Ureter (tissue), 1 donor: ENCODE measurements at places on chromosomes 16 and 17. TPM values are rescaled to one million over a fixed set of nuclear protein-coding genes. Genes with fewer than 3 reads are reported as not detected.

- DNase-seq: no peak
These were observed 115.7 kb upstream of the IRX3 start for GRCh38 chr16:54402270-54402669.

DNA sequence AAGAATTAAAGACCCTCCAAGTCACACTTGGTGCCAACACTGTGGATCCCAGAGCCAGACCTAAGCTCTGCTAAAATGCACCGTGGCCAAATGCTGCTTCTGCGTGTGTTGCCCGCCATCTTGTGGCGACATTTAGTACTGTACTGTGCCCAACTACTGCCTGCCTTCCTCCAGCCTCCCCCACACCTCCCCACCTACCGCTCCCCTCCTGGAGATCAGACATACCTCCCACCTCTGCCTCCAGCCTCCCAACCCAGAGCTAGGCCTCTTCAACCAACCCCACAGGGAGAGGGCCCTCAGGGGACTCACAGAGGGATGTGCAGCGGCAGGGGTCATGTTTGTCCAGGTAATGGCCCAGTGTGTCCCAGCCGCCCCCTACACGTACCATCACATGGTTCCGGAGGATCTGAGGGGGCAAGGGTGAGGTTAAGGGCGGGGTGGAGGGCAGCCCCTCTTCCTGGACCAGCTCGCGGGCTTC is 5.5 kb downstream of the GAS2L2 start:
- DNase-seq: peak; percentile 81

- DNase-seq: no peak
These were observed 169.8 kb downstream of the ABCC12 start for GRCh38 chr16:47986031-47986430.

GRCh38 chr16:730666-731509 is 4.0 kb downstream of the HAGHL start:
- DNase-seq: no peak

GRCh38 chr16:66525396-66526180 is 24.3 kb downstream of the TK2 start:
- DNase-seq: no peak

- no peak for DNase-seq
These were observed 85.2 kb downstream of the SPAG9 start for GRCh38 chr17:51035431-51035830.

DNA sequence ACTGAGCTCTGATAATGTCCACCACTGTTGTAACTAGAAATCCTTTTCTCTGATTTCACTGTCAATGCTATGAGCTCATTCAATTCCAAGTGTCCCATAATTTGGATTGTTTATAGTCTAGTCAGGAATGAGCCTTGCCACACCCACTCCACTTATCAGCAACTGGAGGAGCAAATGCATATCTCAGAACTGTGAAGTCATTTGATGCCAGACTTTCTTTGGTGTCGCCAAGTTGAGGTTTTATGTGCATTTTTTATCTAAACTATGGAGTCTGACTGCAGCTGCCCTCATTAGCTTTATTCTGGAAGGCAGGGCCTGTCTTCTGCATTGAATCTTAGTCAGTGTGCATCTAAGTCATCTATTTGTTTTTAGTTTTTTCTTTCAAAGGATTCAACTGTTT is 361.3 kb downstream of the PMP22 start:
- no peak for DNase-seq

DNA sequence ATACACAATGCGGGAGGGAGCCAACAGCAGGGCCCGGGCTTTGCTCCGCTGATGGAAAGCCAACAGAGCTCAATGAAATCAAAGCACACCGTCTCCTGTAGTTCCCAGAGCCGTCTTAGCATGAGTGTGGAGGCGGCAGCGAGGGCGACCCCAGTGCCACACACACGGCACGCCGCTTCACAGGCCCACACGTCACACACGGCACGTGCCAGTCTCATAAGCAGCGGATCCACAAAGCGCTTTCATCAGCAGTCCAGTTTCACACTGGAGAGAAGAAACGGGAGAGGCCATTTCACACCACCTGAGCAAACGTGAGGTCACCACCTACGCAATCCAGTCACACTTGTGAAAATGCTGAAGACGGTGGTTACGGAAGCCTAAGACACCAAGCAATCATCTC is 34.8 kb downstream of the CYB5D2 start:
- DNase-seq: no peak

DNA sequence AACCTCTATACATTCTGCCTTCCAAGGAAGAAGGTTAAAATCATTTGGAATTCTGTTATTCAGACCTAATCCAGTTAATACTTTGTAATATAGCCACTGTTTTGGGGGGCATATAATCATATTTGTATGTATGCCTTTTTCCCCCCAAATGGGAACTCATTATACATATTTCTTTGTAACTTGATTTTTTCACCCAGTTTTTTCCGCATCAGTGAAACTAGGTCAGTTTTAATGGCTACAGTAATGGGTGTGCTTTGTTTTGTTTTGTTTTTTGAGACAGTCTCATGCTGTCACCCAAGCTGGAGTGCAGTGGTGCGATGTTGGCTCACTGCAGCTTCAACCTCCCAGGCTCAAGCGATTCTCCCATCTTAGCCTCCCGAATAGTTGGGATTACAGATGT is 54.9 kb downstream of the WWP2 start:
- no peak for DNase-seq

GRCh38 chr17:3827124-3827773 is 18.8 kb downstream of the NCBP3 start:
- no peak for DNase-seq

GRCh38 chr17:80956321-80957190 is 35.1 kb upstream of the CHMP6 start:
- DNase-seq: no peak

DNA sequence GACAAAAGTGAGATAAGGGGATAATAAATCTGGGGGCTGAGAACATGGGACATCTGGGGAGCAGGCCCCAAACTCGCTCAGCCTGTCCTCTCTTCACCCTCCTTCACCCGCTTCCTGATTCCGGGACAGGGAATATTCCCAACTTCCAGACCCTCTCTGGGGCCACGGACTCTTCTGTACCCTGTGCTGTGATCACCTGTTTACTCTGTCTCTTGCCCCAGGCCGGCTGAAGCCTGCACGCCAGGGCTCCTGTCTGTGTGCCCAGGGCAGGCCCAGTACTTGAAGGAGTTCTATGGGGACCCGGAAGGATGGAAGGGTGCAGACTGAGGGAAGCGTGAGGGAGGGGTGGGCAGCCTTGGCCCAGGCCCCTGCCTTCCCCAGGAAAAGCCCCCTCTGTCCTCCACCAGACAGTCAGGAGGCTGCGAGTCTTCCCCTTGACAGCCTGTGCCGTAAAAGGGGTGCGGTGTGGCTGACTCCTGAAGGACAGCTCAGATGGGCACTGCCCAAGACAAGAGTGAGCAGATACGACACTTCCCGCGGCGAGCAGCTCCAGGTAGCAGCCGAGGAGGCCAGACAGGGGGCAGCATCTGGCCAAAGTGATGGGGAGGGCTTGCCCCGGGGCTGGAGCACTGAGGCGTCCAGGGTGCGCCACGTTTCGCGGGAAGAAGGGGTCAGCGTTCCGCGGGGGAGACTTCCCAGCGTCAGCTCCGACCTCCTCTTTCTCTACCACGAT is 1.0 kb upstream of the CCNF start:
- DNase-seq: peak; percentile 59

DNA sequence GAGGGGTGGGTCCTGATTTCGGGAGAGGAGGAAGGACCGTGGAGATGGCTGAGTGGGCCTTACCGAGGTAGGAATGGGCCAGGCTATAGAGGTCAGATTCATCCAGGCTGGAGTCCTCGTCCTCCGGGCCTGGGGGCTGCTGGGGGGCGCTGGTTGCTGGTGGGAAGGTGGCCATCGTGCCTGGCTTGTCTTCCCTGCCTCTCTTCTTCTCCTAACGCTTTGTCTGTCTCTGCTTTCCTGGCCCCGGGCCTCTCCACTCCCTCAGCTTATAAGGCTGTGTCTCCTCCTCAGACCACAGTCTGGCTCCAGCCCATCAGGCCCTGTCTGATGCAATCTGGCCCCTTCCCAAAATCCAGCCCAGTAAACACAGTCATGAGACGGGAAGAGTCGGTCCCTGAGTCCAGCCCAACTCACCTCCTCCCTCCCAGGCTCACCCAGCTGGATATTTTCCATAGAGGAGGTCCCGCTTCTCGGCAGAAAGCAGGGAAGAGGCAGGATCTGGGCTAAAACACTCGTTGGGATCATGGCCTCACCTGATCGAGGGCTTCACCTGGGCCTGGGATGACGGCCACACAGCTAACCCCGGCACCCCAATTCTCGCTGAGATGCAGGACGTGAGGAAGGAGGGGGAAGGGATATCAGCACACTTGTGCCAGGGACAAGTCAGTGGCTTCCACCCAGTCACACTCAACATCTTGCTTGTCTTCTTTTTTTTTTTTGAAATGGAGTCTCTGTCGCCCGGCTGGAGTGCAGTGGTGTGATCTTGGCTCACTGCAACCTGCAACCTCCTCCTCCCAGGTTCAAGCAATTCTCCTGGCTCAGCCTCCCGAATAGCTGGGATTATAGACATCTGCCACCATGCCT is at the start of gene NUPR1:
NUPR1 (minus strand) TSS at position 242 of the 864 bp plus-strand sequence; CDS start at position 175, 67 bp downstream.
- DNase-seq: peak; percentile 97

DNA sequence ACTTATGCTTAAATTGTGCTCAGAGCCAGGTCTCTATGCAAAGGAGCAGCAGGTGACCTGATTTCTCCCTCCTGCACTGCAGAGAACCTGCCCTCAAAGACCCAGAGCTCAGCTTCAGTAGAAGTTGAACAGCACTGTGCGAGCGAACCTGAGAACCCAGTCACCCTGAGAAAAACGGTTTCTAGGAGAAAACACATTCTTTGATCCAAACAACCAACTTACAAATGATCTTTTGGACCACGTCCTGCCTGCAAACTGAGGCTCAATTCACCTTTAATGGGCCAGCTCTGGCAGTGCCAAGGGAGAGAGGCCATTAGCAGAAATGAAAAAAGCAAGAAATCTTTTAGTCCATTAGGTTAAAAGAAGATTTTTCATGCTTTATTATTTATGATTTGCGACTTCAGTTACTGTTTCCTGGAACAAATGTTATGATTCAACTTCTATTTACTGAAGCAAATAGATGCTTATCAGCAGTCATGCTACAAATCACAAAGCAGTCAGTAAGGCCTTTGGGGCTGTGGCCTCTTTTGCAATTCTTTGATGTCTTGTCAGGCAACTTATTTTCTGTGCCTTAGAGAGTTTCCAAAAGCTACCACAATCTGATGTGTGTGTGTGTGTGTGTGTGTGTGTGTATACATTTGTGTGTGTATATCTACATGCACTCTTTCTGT is 65.7 kb upstream of the LRRC37A3 start:
- no peak for DNase-seq

GRCh38 chr17:73900516-73900915 is 256.3 kb upstream of the SDK2 start:
- no peak for DNase-seq

- peak; percentile 50 for DNase-seq
These were observed 1.4 kb downstream of the YPEL2 start for GRCh38 chr17:59332749-59333377.

DNA sequence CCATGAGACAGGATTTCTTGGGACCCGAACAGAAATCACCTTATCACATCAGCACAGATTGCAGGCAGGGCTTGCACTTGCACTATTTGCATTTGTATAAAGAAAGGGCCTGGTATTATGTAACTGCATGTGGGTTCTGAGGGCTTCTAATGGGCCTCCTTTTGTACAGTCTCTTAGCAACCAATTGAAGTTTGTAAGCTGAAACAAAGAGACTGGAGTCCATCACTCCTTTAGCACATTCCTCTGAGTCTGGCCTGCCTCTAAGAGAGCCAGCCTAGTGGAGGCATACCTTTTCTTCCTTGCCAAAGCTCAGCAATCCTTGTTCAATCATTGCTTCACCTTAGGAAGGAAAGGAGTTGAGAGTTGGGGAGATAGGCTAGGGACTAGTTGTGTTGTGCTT is 387.1 kb downstream of the XYLT1 start:
- no peak for DNase-seq

DNA sequence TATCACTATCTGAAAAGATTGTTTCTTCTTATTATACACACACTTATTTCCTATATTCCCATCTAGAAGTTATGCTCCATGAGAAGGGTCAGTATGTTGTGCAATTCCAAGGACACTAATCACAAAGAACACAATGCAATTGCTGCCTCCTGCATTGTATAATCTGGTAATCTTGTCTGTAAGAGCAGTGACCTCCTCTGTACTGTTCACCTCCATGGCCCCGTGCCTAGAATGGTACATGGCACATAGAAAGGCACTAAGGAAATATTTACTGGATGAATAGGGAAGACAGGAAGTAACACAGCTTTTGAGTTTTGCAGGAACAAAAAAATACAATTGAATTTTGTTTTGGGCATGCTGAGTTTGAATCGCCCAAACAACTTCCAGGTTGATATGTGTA is 214.6 kb upstream of the SALL1 start:
- no peak for DNase-seq

DNA sequence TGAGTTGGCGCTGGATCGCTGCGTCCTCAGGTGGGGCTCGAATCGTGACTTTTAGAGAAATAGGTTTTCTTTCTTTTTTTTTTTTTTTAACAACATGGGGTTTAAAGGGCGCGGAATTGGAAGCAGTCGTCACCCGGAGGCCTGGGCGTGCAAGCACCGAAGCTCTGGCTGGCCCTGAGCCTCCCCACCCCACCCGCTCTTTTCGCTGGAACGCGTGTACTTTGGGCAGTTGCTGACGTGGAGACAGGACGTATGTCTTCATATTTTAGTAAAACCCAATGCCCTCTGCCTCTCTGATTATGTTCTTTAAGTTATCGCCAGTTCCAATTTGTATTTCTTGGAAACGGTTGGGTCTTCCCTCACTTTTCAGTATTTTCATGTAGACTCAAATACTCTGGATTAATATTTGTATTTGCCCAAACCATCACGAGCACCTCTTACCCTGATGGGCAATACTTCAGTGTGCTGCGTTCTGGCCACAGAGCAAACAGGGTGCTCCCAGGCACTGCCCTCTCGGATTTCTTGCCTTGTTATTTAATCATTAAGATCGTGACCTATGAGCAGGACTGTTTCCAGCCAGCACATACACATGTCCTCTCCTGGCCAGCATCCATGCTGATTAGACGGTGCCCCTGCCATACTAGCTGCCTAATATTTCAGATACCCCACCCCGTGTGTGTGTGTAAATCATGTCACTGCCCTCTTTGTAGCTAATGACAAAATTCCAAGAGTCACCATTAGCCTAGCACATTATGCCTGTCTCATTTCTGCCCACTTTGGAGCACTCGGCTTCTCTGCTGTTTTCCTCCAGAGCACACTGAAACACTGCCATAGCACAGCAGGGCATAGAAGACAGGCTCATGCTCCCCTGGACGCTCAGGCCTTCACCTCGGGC is 805 bp upstream of the C16orf95 start:
- no peak for DNase-seq

- no peak for DNase-seq
These were observed 8.9 kb downstream of the C17orf78 start for GRCh38 chr17:37384560-37385149.

The TRPV3 gene
- 4.3 TPM for total RNA-seq

The ELOB gene
- 274 TPM for total RNA-seq

The CD68 gene
- total RNA-seq: 61.0 TPM

The KRTAP4-1 gene
- not detected for total RNA-seq

The RGS11 gene
- total RNA-seq: 4.5 TPM

The CCL7 gene
- total RNA-seq: not detected

The ZNF287 gene
- total RNA-seq: 8.1 TPM

The ACE gene
- total RNA-seq: 7.5 TPM

The SARM1 gene
- 34.7 TPM for total RNA-seq

The SLC7A5 gene
- total RNA-seq: 91.8 TPM

The BHLHA9 gene
- not detected for total RNA-seq

The ZDHHC1 gene
- 14.3 TPM for total RNA-seq
